ENCODE measurements at places on chromosomes 4 and X.

GRCh38 chr4:74018771-74019170 is 19.7 kb downstream of the CXCL3 start:
- DNase-seq: no peak

DNA sequence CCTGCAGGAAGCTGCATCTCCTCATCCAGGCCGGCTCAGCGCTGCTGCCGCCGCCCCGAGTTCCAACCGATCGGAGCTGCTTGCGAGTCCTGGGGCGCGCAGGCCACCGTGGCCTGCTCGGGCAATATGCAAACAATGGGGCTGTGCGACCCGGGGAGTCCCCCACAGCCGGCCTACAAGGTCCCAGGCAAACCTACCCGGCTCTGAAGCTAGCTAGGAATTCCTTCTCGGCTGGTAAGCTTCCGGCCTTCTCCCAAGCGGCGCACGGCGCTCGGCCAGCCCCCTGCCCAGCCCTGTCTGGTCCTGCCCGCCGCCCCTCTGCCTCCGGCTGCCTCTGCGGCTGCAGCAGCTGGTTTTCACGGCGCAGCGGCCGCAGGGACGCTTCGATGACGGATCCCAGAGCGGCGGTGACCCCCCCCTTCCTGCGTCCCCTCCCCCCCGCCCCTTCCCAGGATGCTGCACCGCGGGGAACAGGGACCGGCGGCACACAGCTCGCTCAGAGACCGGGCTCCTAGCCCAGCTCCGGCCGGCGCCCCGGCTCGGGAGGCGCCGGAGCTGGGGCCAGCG is 59.4 kb downstream of the TSC22D3 start:
- DNase-seq: no peak

GRCh38 chr4:91754716-91755115 is 549.0 kb upstream of the GRID2 start:
- no peak for DNase-seq

DNA sequence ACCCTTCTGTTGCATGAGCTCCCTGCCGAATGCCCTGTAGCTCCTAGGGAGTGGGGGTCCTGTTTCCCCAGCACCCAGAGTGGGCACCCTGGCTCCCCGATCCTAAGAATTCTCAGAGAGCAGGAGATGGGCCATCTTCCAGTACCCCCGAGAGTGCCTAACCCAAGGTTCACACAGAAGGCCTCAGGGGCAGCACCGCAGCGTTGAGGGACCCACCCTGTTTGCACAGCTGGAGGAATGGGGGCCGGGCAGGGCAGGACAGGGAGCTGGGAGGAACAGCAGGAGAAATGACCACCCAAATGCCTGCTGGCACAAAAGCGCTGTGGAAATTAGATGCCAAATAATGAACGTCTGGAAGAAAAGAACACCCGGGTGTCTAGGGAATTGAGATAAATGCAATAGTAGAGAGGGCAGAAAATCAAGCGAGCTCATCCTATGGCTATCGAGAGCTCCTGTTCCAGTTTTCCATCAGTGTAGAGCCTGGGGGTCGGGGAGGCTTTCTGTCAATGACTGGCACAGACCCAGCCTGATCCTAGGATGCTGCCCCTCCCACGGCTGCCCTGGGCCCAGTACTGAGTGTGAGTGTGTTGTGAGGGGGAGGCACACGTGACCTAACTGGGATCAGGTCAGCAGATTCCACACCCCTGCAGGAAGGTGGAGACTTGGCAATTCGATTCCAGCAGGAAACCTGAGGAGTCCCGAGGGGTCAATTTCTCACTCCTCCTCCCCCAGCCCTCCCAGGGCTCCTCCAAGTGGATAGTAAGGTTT is 25.7 kb downstream of the SEPTIN6 start:
- no peak for DNase-seq

- no peak for DNase-seq
These were observed 204.1 kb upstream of the FAM47C start for GRCh38 chrX:36804066-36804465.

GRCh38 chr4:118086344-118086743 is 52.1 kb downstream of the NDST3 start:
- no peak for DNase-seq

- DNase-seq: no peak
These were observed at the start of gene SORBS2 for GRCh38 chr4:185811509-185812364. TSS of gene SORBS2 (minus strand) at chr4:185812194. CDS start at chr4:185690571, 121,623 bp downstream.
